ENCODE measurements at places on chromosomes 7 and 10. TPM values are rescaled to one million over a fixed set of nuclear protein-coding genes. Genes with fewer than 3 reads are reported as not detected.

CYP2C19 gene
- not detected for total RNA-seq

ELOVL3 gene
- 0.28 TPM for total RNA-seq

PAOX gene
- 2.1 TPM for total RNA-seq

RNLS gene
- total RNA-seq: 8.5 TPM

LRRC4 gene
- total RNA-seq: not detected

ZNF365 gene
- 0.82 TPM for total RNA-seq
